Effector CD8-positive, alpha-beta T cell (primary cell): ENCODE measurements at places on chromosomes 16 and 17.

DNA sequence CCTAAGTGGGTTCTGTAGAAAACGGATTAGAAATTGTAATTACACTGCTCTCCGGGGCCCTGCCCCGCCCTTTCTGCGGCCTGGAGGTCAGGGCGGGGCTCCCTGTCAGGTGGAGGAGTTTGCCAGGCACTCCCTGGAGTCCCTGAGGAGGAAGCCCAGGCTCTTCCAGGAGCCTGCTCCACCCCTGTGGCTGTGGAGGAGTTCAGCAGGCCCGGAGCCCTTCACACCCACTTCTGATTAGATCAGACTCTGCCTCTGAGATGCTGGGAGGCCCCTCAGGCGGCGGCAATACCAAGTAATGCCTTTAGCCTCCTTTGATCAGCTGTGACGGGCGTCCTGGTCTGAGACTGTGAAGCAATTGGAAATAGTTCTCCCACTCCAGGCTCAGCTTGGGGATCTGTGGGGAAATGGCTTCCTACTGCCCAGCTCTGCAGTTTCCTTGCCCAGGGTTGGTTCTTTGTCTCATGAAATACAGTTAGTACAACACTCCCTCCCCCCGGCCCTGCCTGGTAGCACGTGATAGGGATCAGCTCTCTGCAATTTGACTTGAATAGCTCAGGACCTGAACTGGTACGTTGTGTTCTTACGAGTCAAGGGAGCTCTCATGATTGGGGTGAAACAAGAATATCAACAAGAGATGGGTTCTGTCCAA lies 22.3 kb downstream of the BAIAP2 start:
- no peak for DNase-seq

- DNase-seq: no peak
Measured at GRCh38 chr16:86618431-86619238, 40.3 kb downstream of the FOXL1 start.

GRCh38 chr17:79033741-79034501 lies 10.0 kb downstream of the C1QTNF1 start:
- no peak for DNase-seq

- peak; percentile 49 for DNase-seq
Measured at GRCh38 chr17:6421700-6422604, 13.0 kb downstream of the AIPL1 start.

DNA sequence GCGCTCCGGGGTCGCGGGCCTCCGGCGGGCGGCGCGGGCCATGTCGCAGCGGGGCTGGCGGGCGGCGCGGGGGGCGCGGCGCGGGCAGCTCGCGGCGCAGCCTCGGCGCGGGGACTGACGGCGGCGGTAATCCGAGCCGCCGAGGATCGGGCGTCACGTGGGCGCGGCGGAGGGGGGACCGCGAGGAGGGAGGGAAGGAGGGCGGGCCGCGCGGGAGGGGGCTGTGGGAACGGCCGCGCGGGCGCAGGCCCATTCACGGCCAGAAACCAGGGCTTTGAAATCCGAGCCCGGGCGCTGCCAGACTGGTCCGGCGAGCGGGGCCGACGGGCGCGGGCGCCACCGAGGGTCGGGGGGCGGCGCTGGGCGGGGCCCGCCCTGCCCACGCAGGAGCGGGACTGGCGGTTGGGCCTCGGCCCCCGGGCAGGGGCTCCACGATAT lies at the start of gene MTSS2:
Gene MTSS2 (minus strand): TSS at position 116 of the 438 bp plus-strand sequence. CDS start 262 bp downstream, outside the sequence.
- DNase-seq: peak; percentile 16

DNA sequence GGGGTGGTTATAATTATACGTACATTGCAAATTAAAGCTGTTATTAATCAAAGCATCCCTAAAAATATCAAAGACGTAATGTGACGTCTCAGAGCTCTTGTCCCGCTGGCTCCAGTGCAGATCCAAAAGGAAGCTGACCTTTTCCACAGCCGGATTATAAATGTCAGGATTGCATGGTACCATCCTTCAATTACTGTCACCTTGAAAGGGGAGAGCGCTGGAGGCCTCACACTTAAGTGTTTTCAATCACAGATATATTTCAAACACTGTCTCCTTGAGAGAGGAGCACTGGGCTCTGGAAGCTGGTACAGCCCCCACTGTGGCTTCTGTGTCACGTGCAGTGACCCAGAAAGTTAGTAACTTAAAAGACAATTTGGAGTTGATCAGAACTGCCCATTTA lies 94.2 kb downstream of the AIPL1 start:
- DNase-seq: no peak

GRCh38 chr17:74117999-74118421 lies 85.5 kb upstream of the RPL38 start:
- DNase-seq: no peak

DNA sequence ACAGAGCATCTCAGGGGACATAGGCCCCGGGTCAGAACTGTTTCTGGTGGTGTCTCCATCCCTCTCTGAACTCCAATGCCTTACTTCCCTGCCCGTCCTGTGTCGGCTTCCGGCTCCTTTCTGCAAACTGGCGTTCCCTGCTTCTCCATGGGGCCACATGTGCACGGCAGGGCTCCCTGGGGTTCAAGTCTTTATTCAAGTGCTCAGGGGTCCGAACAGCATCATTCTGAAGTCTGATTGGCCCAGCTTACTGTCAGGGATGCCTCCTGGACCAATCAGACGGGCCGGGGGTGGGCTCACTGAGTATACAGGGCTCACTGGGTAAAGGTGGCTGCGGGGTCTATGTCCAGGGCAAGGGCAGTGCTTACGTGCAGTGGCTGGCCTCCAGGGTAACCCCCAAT lies 17.1 kb downstream of the C16orf82 start:
- DNase-seq: no peak
